Neural progenitor cell (in vitro differentiated cells): ENCODE measurements at places on chromosomes 11 and 22. TPM values are rescaled to one million over a fixed set of nuclear protein-coding genes. Genes with fewer than 3 reads are reported as not detected.

RNF121 gene
- 16.7 and 31.8 TPM in 2 replicates for total RNA-seq

IL17REL gene
- total RNA-seq = 0.15 TPM in 1 of 2 replicates, not detected in the other

SLC22A12 gene
- total RNA-seq = not detected in 2 replicates

OR5A1 gene
- total RNA-seq = 0.02 and 0.06 TPM in 2 replicates

TNNT3 gene
- 0.40 and 0.92 TPM in 2 replicates for total RNA-seq

DNA sequence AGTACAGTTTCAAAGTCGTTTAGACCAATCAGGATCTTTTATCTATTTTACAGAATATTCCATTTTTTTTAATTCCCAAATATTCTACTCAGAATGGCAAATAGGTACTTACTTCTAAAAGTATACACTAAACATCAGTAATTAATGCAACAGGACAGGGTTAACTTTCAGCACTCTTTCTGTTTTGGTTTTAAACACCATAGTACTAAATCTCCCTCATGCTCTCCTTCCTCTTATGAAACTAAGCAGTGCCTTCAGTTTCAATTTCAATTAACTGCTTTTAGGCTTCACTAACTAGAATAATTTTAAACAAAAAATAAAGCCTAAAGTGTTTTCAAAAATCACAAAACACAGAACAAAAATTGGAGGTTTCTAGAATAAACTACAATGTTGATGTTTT, 57.9 kb downstream of the NOX4 start:
- no peaks in the 10 kb centered on the region for H3K27me3 ChIP-seq
- no peak overlapping the region for H3K4me3 ChIP-seq
- DNase-seq = no peak
- H3K27ac ChIP-seq = no peak overlapping the region
- H3K4me1 ChIP-seq = peaks cover 9% of the 10 kb centered on the region
- H3K36me3 ChIP-seq = no peaks in the 10 kb centered on the region

DNA sequence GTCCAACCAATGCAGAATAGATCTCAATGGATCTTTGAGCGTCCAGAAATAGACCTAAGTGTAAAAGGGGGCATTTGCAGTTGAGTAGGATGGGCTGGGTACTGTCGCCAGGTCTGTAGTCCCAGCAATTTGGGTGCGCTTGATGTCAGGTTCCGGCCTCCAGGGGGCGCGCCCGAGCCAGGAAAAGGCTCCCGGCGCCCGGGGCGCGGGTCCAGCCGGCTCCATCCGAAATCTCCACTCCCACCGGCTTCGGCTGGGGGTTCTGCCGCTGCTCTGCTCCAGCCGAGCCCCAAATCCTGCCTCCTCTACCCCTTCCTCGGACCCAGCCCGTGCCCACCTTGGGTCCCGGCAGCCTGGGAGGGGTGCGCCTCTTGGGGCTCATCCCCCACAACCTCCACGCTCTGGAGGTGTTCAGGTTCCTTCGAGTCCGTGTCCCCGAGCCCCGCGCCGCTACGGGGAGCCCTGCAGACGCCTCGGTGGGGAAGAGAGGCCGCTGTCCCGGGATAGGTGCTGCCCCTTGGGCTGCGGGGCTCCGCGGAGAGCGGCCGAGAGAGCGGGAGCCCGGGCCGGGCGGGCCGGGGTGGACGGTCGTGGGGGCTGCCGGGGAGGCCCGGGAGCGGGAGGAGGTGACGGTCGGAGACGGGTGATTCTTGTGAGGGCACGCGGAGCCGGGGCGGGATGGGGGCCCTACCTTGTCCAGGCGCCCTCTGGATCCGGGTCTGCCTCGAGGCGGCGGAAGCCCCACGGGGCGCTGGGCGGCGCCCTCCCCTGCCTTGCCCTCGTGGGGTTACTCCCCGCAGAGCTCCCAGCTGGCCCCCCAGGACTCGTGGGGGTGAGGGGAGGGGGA, 13.0 kb upstream of the CYB5R3 start:
- no peaks in the 10 kb centered on the region for H3K36me3 ChIP-seq
- H3K4me3 ChIP-seq = peak overlapping the region; percentile 62
- H3K27ac ChIP-seq = no peak overlapping the region
- H3K4me1 ChIP-seq = no peaks in the 10 kb centered on the region
- DNase-seq = peak; percentile 91
- H3K27me3 ChIP-seq = peaks cover 18% of the 10 kb centered on the region

GRCh38 chr22:30372915-30373314, 14.3 kb downstream of the RNF215 start:
- H3K27me3 ChIP-seq = no peaks in the 10 kb centered on the region
- H3K4me1 ChIP-seq = no peaks in the 10 kb centered on the region
- H3K4me3 ChIP-seq = no peak overlapping the region
- H3K27ac ChIP-seq = no peak overlapping the region

DNA sequence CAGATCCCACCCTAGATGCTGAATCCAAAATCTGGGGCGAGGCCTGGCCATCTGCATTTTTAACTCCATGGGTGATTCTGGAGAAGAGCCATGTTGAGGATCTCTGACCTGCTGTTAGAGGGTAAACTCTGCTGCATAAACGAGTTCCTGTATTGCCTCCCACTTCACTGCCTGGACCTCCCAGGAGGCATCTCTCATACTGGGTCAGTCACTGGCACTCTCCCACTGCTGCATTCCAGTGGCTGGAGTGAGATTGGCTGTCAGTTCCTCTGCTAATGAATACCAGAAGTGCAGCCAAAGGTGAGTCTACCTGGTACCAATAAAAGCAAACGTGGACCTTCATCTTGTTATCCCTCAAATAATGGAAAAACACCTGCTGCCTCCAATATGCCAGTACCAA, 10.3 kb downstream of the POLDIP3 start:
- H3K4me1 ChIP-seq = peaks cover 15% of the 10 kb centered on the region
- H3K27me3 ChIP-seq = no peaks in the 10 kb centered on the region
- DNase-seq = no peak
- no peak overlapping the region for H3K4me3 ChIP-seq

- H3K4me3 ChIP-seq = no peak overlapping the region
- no peak overlapping the region for H3K27ac ChIP-seq
- H3K27me3 ChIP-seq = no peaks in the 10 kb centered on the region
- no peaks in the 10 kb centered on the region for H3K36me3 ChIP-seq
Observed at GRCh38 chr22:44496305-44496704, 1.7 kb downstream of the RTL6 start.

GRCh38 chr22:18095101-18095805, 15.4 kb upstream of the TUBA8 start:
- H3K36me3 ChIP-seq = no peaks in the 10 kb centered on the region
- no peaks in the 10 kb centered on the region for H3K27me3 ChIP-seq
- no peak for DNase-seq
- H3K27ac ChIP-seq = no peak overlapping the region
- no peak overlapping the region for H3K4me3 ChIP-seq
- H3K4me1 ChIP-seq = no peaks in the 10 kb centered on the region

GRCh38 chr22:50702261-50702671, 29.6 kb downstream of the SHANK3 start:
- H3K27ac ChIP-seq = no peak overlapping the region
- no peaks in the 10 kb centered on the region for H3K36me3 ChIP-seq
- H3K27me3 ChIP-seq = peaks cover 16% of the 10 kb centered on the region
- H3K4me3 ChIP-seq = no peak overlapping the region

DNA sequence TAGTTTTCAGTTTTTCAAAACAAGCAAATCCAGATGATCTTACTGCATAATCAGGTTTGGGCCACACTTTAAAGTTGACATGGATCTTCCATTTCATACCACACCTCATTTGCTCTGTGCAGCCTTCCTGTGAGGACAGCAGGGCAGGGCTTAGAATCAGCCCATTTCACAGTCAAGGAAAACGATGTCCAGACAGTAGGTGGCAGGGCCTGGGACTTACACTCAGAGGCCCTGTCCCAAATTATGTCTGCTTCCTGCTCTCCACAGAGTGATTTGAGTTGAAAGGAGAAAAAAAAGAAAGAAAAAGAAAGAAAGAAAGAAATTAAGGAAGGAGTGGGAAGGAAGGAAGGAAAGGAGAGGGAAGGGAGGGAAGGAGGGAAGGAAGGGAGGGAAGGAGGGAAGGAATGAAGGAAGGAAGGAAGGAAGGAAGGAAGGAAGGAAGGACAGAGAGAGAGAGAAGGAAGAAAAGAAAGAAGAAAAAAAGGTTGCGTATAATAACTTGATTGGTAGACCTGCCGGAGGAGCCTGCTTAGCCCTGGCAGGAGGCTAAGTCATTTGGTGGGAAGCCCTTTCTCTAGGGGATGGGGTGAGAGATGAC, 23.6 kb downstream of the TSKU start:
- H3K36me3 ChIP-seq = no peaks in the 10 kb centered on the region
- no peak for DNase-seq
- H3K4me1 ChIP-seq = peaks cover 38% of the 10 kb centered on the region
- peak overlapping the region; percentile 40 for H3K27ac ChIP-seq
- H3K4me3 ChIP-seq = no peak overlapping the region

GRCh38 chr11:117295438-117296137, 4.4 kb downstream of the BACE1-AS start:
- peaks cover 17% of the 10 kb centered on the region for H3K4me1 ChIP-seq
- no peaks in the 10 kb centered on the region for H3K36me3 ChIP-seq
- DNase-seq = no peak
- H3K4me3 ChIP-seq = no peak overlapping the region
- no peaks in the 10 kb centered on the region for H3K27me3 ChIP-seq
- H3K27ac ChIP-seq = no peak overlapping the region

- peak; percentile 63 for DNase-seq
- no peaks in the 10 kb centered on the region for H3K27me3 ChIP-seq
- H3K36me3 ChIP-seq = no peaks in the 10 kb centered on the region
Observed at GRCh38 chr11:20647976-20648565, 21.3 kb upstream of the NELL1 start.

GRCh38 chr11:61080986-61081590, 21.2 kb upstream of the CD5 start:
- no peak for DNase-seq
- H3K4me3 ChIP-seq = no peak overlapping the region
- H3K4me1 ChIP-seq = peaks cover 6% of the 10 kb centered on the region
- H3K27me3 ChIP-seq = no peaks in the 10 kb centered on the region

GRCh38 chr11:17725174-17725573, 5.8 kb downstream of the MYOD1 start:
- H3K4me3 ChIP-seq = no peak overlapping the region
- DNase-seq = no peak
- no peak overlapping the region for H3K27ac ChIP-seq
- no peaks in the 10 kb centered on the region for H3K36me3 ChIP-seq

GRCh38 chr11:82701847-82702520, 31.7 kb downstream of the FAM181B start:
- no peaks in the 10 kb centered on the region for H3K36me3 ChIP-seq
- H3K27me3 ChIP-seq = no peaks in the 10 kb centered on the region
- no peak overlapping the region for H3K4me3 ChIP-seq
- DNase-seq = peak; percentile 74
- no peaks in the 10 kb centered on the region for H3K4me1 ChIP-seq
- H3K27ac ChIP-seq = no peak overlapping the region

DNA sequence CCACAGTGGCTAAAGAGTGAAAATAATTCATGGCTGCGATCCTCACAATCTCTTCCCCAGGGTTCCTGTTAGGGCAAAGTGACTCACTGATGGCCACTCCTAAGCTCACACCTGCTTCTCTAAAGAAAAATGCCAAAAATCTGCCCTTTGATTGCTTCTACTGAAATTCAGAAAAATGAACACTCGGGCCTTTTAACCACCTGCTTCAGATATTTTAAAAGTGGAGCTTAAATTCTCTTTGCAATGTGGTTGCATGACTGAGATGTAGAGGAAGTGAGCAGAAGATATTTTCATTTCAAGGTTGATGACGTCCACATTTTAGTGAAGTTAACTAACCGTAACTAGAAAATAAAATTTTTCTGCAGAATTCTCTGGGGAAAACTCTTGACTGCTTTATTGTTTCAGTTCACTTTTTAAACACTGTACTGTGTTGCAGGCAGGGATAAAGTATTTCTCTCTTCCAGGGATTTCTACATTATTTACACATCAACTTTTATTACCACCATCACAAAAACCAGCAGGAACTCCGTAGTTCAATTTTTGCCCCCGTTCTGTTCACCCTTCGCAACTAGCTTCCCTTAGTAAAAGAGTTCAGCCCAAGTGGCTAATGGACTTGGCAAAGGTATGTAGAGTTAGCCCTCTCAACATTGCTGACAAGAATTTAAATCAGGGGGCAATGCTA, 8.5 kb downstream of the RAB30 start:
- no peak overlapping the region for H3K4me3 ChIP-seq
- DNase-seq = no peak
- H3K4me1 ChIP-seq = no peaks in the 10 kb centered on the region
- H3K27ac ChIP-seq = no peak overlapping the region
- no peaks in the 10 kb centered on the region for H3K36me3 ChIP-seq

DNA sequence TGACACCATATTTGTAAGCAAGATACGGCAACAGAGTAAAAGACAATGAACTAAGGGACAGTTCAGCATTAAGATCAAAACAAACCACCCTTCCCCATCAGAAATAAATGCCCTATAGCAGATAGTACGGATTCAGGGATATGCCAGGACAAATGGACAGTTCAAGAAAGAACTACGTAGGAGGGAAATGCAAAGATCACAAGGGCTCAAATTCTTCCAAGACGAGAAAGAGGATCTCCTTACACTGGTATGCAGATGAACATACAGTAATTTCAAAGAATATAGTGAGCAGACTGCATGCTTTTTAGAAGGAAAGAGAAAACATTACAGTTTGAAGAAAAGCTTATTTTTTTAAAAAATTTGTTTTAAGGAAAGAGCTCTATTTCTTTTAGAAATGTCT, 124.7 kb upstream of the APOA1 start:
- no peak overlapping the region for H3K4me3 ChIP-seq
- peaks cover 29% of the 10 kb centered on the region for H3K4me1 ChIP-seq
- DNase-seq = no peak

- H3K27me3 ChIP-seq = peaks cover 8% of the 10 kb centered on the region
- no peak for DNase-seq
Observed at GRCh38 chr22:49958366-49958921, 2.1 kb upstream of the PIM3 start.

- DNase-seq = peak; percentile 57
- peak overlapping the region; percentile 40 for H3K4me3 ChIP-seq
- no peaks in the 10 kb centered on the region for H3K36me3 ChIP-seq
- peaks cover 11% of the 10 kb centered on the region for H3K4me1 ChIP-seq
Observed at GRCh38 chr11:64298966-64299846, 952 bp upstream of the CATSPERZ start.

GRCh38 chr11:20962581-20962980, 293.2 kb downstream of the NELL1 start:
- H3K27ac ChIP-seq = no peak overlapping the region
- H3K4me1 ChIP-seq = peaks cover 12% of the 10 kb centered on the region
- H3K36me3 ChIP-seq = no peaks in the 10 kb centered on the region
- no peaks in the 10 kb centered on the region for H3K27me3 ChIP-seq
